ENCODE measurements at places on chromosomes 4 and X. TPM values are rescaled to one million over a fixed set of nuclear protein-coding genes. Genes with fewer than 3 reads are reported as not detected.

Gene ARAP2
- 28.5 TPM for total RNA-seq

Gene SSX4
- total RNA-seq: not detected

Gene TBC1D9
- 11.5 TPM for total RNA-seq

Gene CYTL1
- total RNA-seq: 0.88 TPM

Gene HELT
- total RNA-seq: not detected

Gene CXCL6
- total RNA-seq: 1.4 TPM

Gene SPOCK3
- not detected for total RNA-seq

Data from esophagus mucosa (tissue), 1 donor.